Activated CD4-positive, alpha-beta T cell treated with anti-CD3 and anti-CD28 coated beads, Interleukin-2, amount 10 ng/mL, durations not matched to agents 7 days and 5 days (primary cell): ENCODE measurements at places on chromosomes 5 and 9. TPM values are rescaled to one million over a fixed set of nuclear protein-coding genes. Genes with fewer than 3 reads are reported as not detected.
A peak's percentile ranks its signal among the peaks of the same experiment; 100 is the strongest.

DNA sequence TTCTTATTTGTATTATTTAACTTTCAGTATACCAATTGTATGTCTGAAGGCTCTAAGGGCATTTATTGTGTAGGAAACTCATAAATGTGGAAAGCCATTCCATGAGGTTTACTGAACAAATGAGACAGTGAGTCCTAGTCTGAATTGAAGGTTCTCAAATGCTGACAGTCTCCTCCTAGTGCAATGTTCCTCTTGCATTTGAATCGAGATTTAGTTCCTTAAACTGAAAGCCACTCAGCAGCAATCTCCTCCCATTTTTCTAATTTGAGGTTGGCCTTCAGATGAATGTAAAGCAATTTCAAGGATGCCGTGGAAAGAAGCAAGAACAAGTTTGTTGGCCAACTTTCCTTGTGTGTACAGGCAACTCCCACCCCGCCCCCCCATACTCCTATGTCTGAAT is 493.2 kb upstream of the KLF4 start:
- no peak overlapping the region for H3K27ac ChIP-seq
- H3K4me3 ChIP-seq = no peak overlapping the region
- no peak for DNase-seq
- no peaks in the 10 kb centered on the region for H3K4me1 ChIP-seq
- no peaks in the 10 kb centered on the region for H3K27me3 ChIP-seq

DNA sequence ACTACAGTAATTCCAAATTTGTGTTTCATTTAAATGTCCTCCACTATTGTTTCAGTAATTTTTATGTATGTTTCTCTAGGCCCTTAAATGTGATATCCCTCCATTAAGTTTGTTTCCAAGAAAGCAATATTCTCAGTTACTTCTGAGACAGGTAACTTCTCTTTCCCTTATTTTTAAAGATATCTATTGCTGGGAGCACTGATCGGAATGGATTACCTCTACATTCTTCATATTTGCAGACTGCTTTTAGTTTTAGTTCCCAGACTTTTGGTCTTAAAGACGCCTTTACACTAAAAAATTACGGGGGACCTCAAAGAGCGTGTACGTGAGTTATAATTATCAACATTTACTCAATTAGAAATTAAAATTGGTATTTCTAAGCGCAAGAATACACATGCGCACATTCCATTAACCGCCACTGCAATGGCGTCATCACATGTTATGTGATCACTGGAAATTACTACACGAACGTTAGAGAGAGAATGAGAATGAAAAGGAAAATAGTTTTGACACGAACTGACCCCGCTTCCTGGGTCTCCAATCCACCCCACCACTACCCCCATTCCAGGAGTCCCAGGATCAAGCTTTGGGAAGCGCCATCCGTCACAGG is 519 bp upstream of the RAD50 start:
- H3K4me3 ChIP-seq = peak overlapping the region; percentile 97
- H3K4me1 ChIP-seq = peaks cover 27% of the 10 kb centered on the region
- peak overlapping the region; percentile 97 for H3K27ac ChIP-seq
- H3K36me3 ChIP-seq = peaks cover 17% of the 10 kb centered on the region

GRCh38 chr5:159096243-159096923 is 3.3 kb downstream of the EBF1 start:
- H3K4me1 ChIP-seq = peaks cover 47% of the 10 kb centered on the region
- H3K36me3 ChIP-seq = no peaks in the 10 kb centered on the region
- no peak overlapping the region for H3K27ac ChIP-seq
- H3K4me3 ChIP-seq = no peak overlapping the region
- DNase-seq = no peak

DNA sequence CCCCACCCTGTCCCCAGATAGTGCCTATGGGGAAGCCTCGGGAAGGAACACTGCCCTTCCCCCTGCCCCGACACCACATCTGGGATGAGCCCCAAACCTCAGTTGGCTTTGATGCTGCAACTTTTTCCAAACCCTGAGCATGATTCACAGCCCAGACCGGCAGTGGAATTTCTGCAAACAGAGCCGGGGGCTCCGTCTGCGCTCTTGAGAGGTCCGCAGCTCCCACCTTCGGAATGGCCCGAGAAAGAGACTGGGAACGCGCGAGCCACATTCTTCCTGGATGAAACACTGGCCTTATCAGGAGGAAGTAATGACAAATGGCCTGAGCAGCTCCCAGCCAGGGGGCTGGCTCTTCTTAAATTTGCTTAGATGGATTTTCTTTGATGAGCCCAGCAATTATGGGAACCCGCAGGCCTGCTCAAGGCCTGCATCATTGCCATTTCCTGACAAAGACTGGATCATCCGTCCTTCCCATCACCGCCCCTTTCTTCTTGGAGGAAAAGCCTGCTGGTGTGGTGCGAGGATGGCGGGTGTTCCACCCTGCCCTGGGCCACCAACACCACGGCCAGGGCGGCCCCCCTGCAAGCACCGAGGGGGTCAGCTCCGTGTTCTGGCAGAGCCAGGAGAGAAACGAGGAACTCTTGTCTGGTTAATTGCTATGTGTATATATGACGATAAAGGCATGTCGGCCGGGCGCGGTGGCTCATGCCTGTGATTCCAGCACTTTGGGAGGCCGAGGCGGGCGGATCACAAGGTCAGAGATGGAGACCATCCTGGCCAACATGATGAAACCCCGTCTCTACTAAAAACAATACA is 38.8 kb upstream of the COL5A1 start:
- no peaks in the 10 kb centered on the region for H3K27me3 ChIP-seq
- DNase-seq = no peak
- no peak overlapping the region for H3K27ac ChIP-seq
- no peaks in the 10 kb centered on the region for H3K4me1 ChIP-seq

DNA sequence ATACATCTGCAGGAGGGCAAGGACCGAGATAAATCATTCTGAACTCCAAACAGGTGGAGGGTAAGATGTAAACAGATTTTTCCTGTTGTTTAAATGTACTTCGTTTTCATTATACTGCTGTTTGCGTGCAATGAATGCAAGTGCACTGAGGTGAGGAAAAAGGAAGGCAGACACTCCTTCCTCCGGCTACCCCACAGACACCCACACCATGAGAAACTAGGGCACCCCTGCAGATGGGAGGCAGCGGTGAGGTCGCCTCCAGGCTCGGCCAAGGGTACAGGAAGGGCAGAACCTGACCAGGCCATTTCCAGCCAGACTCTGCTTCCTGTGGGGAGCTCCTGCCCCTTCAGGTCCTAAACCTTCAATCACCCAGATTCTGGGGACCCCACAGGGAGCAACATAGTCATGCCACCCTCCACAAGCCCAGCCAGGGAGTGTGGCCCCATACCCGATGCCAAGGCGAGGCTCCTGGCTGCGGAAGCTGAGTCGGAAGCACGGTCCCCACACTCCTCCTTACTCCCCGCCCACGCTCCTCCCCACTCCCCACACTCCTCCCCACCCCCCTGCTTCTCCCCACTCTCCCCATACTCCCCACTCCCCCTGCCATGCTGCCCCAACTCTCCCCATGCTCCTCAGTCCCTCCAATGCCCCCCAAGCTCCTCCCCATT is 37.1 kb downstream of the VAV2 start:
- peaks cover 18% of the 10 kb centered on the region for H3K4me1 ChIP-seq
- peak overlapping the region; percentile 81 for H3K27ac ChIP-seq
- H3K36me3 ChIP-seq = no peaks in the 10 kb centered on the region
- peak; percentile 11 for DNase-seq
- H3K4me3 ChIP-seq = peak overlapping the region; percentile 54
- no peaks in the 10 kb centered on the region for H3K27me3 ChIP-seq

- H3K4me3 ChIP-seq = no peak overlapping the region
- peaks cover 13% of the 10 kb centered on the region for H3K27me3 ChIP-seq
- H3K27ac ChIP-seq = no peak overlapping the region
- no peaks in the 10 kb centered on the region for H3K36me3 ChIP-seq
- peaks cover 6% of the 10 kb centered on the region for H3K4me1 ChIP-seq
- DNase-seq = no peak
Observed at GRCh38 chr5:94830520-94830919, 212.1 kb downstream of the SLF1 start.

GRCh38 chr5:73770172-73771025 is 144.4 kb downstream of the ARHGEF28 start:
- no peak overlapping the region for H3K4me3 ChIP-seq
- no peaks in the 10 kb centered on the region for H3K4me1 ChIP-seq
- peaks cover 3% of the 10 kb centered on the region for H3K27me3 ChIP-seq
- no peak for DNase-seq

- H3K27ac ChIP-seq = peak overlapping the region; percentile 76
- H3K4me1 ChIP-seq = peaks cover 15% of the 10 kb centered on the region
- peak overlapping the region; percentile 54 for H3K4me3 ChIP-seq
- peaks cover 32% of the 10 kb centered on the region for H3K27me3 ChIP-seq
- DNase-seq = peak; percentile 73
- no peaks in the 10 kb centered on the region for H3K36me3 ChIP-seq
Observed at GRCh38 chr5:159773062-159773924, 143.0 kb upstream of the ADRA1B start.

The SLC35D2 gene
- total RNA-seq = 8.5 TPM

The PTTG1 gene
- 189 TPM for total RNA-seq

The IFNA2 gene
- total RNA-seq = not detected

The DOK3 gene
- total RNA-seq = 3.9 TPM

The PAM gene
- 15.9 TPM for total RNA-seq

The GFM2 gene
- total RNA-seq = 24.0 TPM
